Neural crest cell (in vitro differentiated cells): ENCODE measurements at places on chromosomes 12 and 14. TPM values are rescaled to one million over a fixed set of nuclear protein-coding genes. Genes with fewer than 3 reads are reported as not detected.

DNA sequence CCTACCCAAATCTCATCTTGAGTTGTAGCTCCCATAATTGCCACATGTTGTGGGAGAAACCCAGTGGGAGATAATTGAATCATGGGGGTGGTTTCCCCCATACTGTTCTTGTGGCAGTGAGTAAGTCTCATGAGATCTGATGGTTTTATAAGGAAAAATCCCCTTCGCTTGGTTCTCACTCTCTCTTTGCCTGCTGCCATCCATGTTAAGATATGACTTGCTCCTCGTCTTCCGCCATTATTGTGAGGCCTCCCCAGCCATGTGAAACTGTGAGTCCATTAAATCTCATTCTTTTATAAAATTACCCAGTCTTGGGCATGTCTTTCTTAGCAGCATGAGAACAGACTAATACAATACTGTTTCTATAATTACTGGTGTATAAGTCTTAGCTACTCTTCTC, 6.5 kb upstream of the BCAT1 start:
- H3K36me3 ChIP-seq = no peaks in the 10 kb centered on the region
- peaks cover 9% of the 10 kb centered on the region for H3K4me1 ChIP-seq
- no peak for DNase-seq
- no peak overlapping the region for H3K27ac ChIP-seq
- H3K27me3 ChIP-seq = no peaks in the 10 kb centered on the region

DNA sequence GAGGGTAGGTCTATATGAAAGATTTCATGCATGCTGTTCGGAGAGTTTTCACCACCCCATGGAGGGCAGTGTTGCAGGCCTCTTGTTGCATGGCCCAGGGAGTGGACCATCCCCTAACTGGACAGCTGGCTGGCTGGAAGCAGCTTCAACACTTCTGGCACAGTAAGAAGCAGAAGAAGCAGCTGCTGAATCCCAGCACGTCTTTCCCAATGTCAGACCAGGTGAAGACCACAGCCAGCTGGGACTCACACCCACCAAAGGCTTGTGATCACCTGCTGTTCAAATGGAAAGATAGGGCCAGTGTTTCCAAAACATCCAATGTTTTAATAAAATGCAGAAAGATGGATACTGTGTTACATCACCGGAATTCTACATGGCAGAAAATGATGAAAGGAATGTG, 1423.6 kb downstream of the AACS start:
- peaks cover 4% of the 10 kb centered on the region for H3K36me3 ChIP-seq
- no peak for DNase-seq
- H3K27me3 ChIP-seq = no peaks in the 10 kb centered on the region
- H3K4me3 ChIP-seq = no peak overlapping the region
- H3K27ac ChIP-seq = no peak overlapping the region

DNA sequence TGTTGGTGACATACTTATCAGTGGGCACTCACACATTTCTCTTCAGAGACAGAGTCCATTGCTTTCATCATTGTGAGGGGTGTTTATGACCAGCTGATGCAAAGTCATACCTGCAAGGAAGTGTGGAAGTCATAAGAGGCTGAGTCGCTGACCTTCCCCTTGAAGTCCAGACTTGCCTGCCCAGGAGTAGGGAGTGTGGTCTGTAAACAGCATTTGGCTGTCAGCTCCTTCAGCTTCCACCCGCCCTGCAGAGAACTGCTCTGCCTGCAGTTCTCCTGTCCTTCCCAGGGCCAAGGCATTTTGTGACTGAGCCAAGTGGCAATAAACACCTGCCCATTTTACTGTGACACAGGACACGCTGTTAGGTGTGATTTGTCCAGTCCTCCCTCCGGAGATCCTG, 801.3 kb downstream of the BCL11B start:
- H3K27me3 ChIP-seq = no peaks in the 10 kb centered on the region
- no peak overlapping the region for H3K27ac ChIP-seq
- DNase-seq = no peak

- H3K36me3 ChIP-seq = peaks cover 2% of the 10 kb centered on the region
- H3K27me3 ChIP-seq = peaks cover 4% of the 10 kb centered on the region
- no peak overlapping the region for H3K27ac ChIP-seq
- peak overlapping the region; percentile 88 for H3K4me3 ChIP-seq
These were observed 48.8 kb downstream of the LRCOL1 start for GRCh38 chr12:132561427-132562156.

GRCh38 chr12:7092229-7092985, at the start of gene C1R:
TSS of gene C1R (minus strand) at chr12:7092445. CDS start at chr12:7092388, 57 bp downstream.
- peak; percentile 73 for DNase-seq
- H3K4me1 ChIP-seq = peaks cover 11% of the 10 kb centered on the region
- H3K4me3 ChIP-seq = peak within 1 kb of the TSS; percentile 82

- no peak overlapping the region for H3K27ac ChIP-seq
- H3K4me1 ChIP-seq = peaks cover 6% of the 10 kb centered on the region
- DNase-seq = no peak
- no peak overlapping the region for H3K4me3 ChIP-seq
These were observed 14.1 kb downstream of the GPX2 start for GRCh38 chr14:64928239-64929013.

- no peak overlapping the region for H3K27ac ChIP-seq
- peaks cover 13% of the 10 kb centered on the region for H3K27me3 ChIP-seq
- H3K4me3 ChIP-seq = peak overlapping the region; percentile 62
- peaks cover 52% of the 10 kb centered on the region for H3K4me1 ChIP-seq
These were observed 5.0 kb upstream of the GAPDH start for GRCh38 chr12:6529291-6529737.

- no peaks in the 10 kb centered on the region for H3K36me3 ChIP-seq
- H3K27me3 ChIP-seq = peaks cover 55% of the 10 kb centered on the region
- H3K4me1 ChIP-seq = no peaks in the 10 kb centered on the region
- DNase-seq = no peak
These were observed 42.2 kb downstream of the PTPRO start for GRCh38 chr12:15364221-15365160.

DNA sequence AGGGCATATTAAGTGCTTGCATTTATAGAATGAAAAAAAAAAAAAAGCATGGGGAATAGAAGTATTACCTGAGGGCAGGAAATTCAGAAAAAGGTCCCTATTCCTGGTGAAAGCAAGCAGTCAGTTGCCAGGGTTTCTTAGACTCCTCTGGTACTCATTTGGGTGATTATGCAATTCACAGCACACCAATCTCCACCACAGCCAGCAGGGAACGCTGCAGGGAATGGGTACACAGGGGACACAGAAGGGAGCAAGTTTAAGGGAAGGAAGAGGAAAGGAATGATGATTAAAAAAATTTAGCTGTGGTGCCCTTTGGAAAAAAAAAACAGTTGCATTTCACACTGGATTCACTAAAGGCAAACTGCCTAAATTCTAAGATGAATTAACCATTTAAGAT, 14.2 kb downstream of the BLTP3B start:
- H3K36me3 ChIP-seq = peaks cover 4% of the 10 kb centered on the region
- peaks cover 9% of the 10 kb centered on the region for H3K4me1 ChIP-seq
- no peaks in the 10 kb centered on the region for H3K27me3 ChIP-seq
- no peak for DNase-seq

- no peaks in the 10 kb centered on the region for H3K27me3 ChIP-seq
- no peak for DNase-seq
- H3K27ac ChIP-seq = no peak overlapping the region
- no peak overlapping the region for H3K4me3 ChIP-seq
- H3K36me3 ChIP-seq = no peaks in the 10 kb centered on the region
- no peaks in the 10 kb centered on the region for H3K4me1 ChIP-seq
These were observed 268.9 kb downstream of the FLRT2 start for GRCh38 chr14:85798856-85799255.

DNA sequence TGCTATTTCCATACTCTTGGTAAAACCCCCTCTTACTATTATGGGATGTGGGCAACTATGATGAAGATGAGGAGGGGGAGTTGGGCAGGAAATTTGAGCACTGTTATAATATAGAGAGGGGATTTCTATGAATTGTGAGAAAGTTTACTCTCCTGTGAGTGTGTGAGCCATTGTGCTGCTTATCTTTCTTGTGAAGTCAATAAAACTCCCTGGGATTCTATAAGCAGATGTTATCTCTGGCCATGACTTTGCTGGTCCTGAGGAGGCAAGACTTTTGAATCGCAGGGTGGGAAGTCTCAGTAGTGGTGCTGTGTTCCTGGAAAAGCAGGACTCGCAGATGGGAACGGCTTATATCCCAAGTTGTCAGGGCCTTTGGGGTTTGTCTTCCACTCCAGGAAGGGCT, 62.2 kb downstream of the EMP1 start:
- no peaks in the 10 kb centered on the region for H3K36me3 ChIP-seq
- H3K4me1 ChIP-seq = peaks cover 26% of the 10 kb centered on the region
- no peak overlapping the region for H3K27ac ChIP-seq
- no peaks in the 10 kb centered on the region for H3K27me3 ChIP-seq

DNA sequence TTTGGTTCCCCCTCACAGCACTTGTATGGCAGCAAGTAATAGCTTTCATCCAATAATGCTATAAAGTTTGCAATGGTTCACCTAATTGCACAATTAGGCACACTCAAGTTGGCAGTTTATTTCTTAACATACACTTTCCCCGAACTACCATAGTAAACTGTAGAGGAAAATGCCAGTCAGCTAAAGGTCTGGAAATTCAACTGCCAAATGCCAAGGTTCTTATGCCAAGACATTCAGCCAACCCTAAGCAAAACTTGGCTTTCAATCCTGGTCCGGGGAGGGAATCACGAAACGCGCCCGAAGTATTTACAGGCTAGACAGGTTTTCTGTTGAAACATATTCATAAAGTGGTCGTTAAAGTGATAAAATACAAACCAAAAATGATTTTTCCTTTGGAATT, 1512.4 kb upstream of the FLRT2 start:
- H3K4me3 ChIP-seq = no peak overlapping the region
- no peak for DNase-seq
- peaks cover 4% of the 10 kb centered on the region for H3K36me3 ChIP-seq
- no peaks in the 10 kb centered on the region for H3K27me3 ChIP-seq

DNA sequence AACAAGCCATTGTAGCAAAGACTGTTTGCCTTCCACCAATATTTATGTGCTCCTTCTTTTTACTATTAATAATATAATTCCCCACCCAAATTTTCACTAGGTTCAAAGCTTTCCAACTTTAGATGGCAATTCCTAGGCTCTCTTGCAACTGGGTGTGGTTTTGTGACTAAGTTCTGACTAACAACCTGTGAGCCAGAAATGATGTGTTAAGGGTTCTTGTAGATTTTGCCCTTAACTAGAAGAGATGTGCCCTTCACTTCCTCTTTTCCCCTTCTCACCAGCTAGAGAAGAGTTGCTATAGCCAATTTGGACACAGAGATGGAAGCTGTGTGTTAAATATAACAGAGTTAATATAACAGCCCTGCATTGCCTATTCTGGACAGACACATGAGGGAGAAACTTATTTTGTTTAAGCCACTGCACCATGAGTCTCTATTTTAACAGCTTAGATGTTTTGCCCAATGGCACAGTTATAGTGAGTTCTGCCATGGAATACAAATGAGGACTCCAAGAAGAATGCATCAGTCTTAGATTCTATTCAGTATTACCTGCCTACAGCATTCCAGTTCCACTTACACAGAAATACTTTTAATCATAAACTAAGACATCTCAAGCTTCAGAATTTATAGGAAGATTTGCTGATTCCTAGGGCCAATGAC, 216.2 kb downstream of the DUSP6 start:
- no peak overlapping the region for H3K4me3 ChIP-seq
- no peaks in the 10 kb centered on the region for H3K27me3 ChIP-seq
- no peaks in the 10 kb centered on the region for H3K36me3 ChIP-seq
- no peak overlapping the region for H3K27ac ChIP-seq
- DNase-seq = no peak

GRCh38 chr14:21723431-21724045, 49.9 kb upstream of the OR4E1 start:
- no peaks in the 10 kb centered on the region for H3K4me1 ChIP-seq
- peaks cover 93% of the 10 kb centered on the region for H3K27me3 ChIP-seq
- H3K36me3 ChIP-seq = no peaks in the 10 kb centered on the region
- H3K27ac ChIP-seq = no peak overlapping the region
- H3K4me3 ChIP-seq = no peak overlapping the region

GRCh38 chr12:3200032-3200617, 122.9 kb downstream of the TSPAN9 start:
- H3K4me3 ChIP-seq = peak overlapping the region; percentile 93
- H3K36me3 ChIP-seq = no peaks in the 10 kb centered on the region
- peaks cover 30% of the 10 kb centered on the region for H3K27me3 ChIP-seq
- H3K27ac ChIP-seq = no peak overlapping the region
- peak; percentile 75 for DNase-seq

GRCh38 chr12:109386059-109386433, 38.3 kb downstream of the MYO1H start:
- H3K4me3 ChIP-seq = no peak overlapping the region
- DNase-seq = no peak
- H3K27me3 ChIP-seq = peaks cover 47% of the 10 kb centered on the region
- H3K4me1 ChIP-seq = no peaks in the 10 kb centered on the region

DNA sequence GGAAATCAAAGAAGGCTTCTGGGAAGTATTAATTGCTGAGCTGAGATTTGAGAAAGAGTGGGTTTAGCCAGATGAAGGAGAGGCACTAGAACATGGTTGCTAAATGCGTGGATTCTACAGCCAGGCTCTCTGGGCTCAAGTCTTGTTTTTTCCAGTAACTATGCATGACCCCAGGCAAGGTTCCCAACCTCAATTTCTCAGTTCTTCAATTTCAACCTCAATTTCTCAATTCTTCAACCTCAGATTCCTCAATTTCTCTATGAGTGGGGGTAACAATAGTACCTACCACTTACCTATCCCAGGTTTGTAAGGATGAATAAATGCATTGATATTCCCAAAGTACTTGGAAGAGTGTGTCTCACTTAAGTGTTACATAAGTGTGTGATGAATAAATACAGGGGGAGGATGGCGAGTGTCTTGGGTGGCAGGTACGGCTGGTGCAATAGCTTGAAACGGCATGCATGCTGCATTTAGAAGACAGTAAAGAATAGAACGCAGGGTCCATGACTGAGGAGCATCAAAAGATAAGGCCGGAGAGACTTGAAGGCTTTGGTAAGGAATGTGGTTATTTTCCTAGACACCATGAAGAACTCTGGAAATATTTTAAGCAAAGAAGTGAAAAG, 149.1 kb upstream of the ATP2B1 start:
- no peak overlapping the region for H3K27ac ChIP-seq
- no peak for DNase-seq
- no peaks in the 10 kb centered on the region for H3K27me3 ChIP-seq

- H3K27me3 ChIP-seq = peaks cover 25% of the 10 kb centered on the region
- no peak overlapping the region for H3K27ac ChIP-seq
- H3K36me3 ChIP-seq = no peaks in the 10 kb centered on the region
These were observed 25.5 kb upstream of the DTX1 start for GRCh38 chr12:113030875-113031525.

MMP17 gene
- total RNA-seq = 90.9 and 94.8 TPM in 2 replicates

SLC35F4 gene
- total RNA-seq = 0.37 TPM in 1 of 2 replicates, not detected in the other

RPL36AL gene
- total RNA-seq = 147 and 151 TPM in 2 replicates

CMA1 gene
- total RNA-seq = not detected in 2 replicates

PTCSC3 gene
- not detected in 2 replicates for total RNA-seq

MOK gene
- total RNA-seq = 16.7 and 18.2 TPM in 2 replicates

RIPK3 gene
- not detected in 2 replicates for total RNA-seq

TMEM117 gene
- 7.3 and 7.6 TPM in 2 replicates for total RNA-seq

AQP5 gene
- 1.2 and 2.4 TPM in 2 replicates for total RNA-seq

IL22 gene
- not detected in 2 replicates for total RNA-seq

IAPP gene
- 0.28 TPM in 1 of 2 replicates, not detected in the other for total RNA-seq

ASIC1 gene
- total RNA-seq = 22.7 and 25.0 TPM in 2 replicates

NTN4 gene
- 5.7 and 6.0 TPM in 2 replicates for total RNA-seq

SLC24A4 gene
- 0.26 TPM in 1 of 2 replicates, not detected in the other for total RNA-seq
